A375 (cell line): ENCODE measurements at places on chromosomes 16 and 17. TPM values are rescaled to one million over a fixed set of nuclear protein-coding genes. Genes with fewer than 3 reads are reported as not detected.

C16orf90 gene
- total RNA-seq, result not detected in 2 replicates

TMEM238L gene
- not detected in 2 replicates for total RNA-seq

ZNF750 gene
- total RNA-seq, result not detected in 2 replicates

ERBB2 gene
- total RNA-seq, result 31.3 and 44.2 TPM in 2 replicates

HBQ1 gene
- total RNA-seq, result not detected in 2 replicates

TEFM gene
- total RNA-seq, result 13.6 and 18.4 TPM in 2 replicates
